Type B pancreatic cell (in vitro differentiated cells): ENCODE measurements at places on chromosomes 2 and 18.

GRCh38 chr2:216017365-216017764, 4.0 kb upstream of the MREG start:
- no peak for DNase-seq

GRCh38 chr18:48629730-48630324, 91.0 kb downstream of the CTIF start:
- no peak for DNase-seq

- DNase-seq: no peak
Measured at GRCh38 chr2:74959106-74959751, 786 bp downstream of the POLE4 start.

- DNase-seq: no peak
Measured at GRCh38 chr2:129915303-129915840, 64.1 kb upstream of the RAB6C start.

DNA sequence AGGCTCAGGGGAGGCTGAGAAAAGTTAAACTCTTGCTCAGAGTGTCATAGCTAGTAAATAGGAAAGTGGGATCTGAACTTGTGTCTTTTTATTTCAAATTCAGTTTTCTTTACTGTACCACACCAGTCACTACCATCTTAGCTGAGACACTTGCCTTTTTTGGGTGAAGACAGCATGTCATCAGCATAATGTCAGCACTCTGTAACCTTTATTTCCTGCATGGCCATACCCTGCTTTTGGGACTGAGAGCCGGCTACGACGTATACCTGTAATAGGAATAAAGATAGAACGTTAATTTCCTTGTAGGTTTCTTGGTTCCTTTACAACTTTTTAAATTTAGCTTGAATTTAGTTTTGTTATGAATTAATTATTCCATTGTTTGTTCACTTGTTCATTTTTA, 202.8 kb downstream of the BABAM2 start:
- DNase-seq: no peak

DNA sequence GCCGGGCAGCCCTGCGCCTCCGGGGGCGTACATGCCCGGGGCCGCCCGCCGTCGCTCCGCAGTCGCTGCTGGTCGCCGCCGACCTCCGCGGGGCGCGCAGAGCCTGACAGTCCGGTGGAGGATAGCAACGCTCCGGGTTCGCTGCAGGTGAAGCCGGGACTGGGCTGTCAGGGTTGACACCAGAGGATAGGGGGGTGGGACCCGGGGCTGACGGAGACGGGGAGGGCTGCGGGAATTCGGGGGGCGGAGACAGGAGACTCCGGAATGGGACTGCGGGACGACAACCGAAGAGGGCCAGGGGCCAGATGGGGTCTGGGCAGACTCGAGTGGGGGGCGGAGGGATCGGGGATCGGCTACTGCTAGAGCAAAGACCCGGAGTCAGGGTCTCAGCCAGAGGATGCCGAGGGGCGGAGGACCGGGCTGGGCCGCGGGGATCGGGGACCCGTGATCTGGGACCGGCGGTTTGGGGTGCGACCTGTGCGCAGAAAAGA, 403 bp downstream of the TMEM127 start:
- peak; percentile 76 for DNase-seq

GRCh38 chr2:105675841-105676240, 68.9 kb upstream of the NCK2 start:
- no peak for DNase-seq

GRCh38 chr2:149561309-149561926, 26.2 kb downstream of the MMADHC start:
- no peak for DNase-seq

- no peak for DNase-seq
Measured at GRCh38 chr18:13879937-13880336, 35.4 kb downstream of the MC2R start.

DNA sequence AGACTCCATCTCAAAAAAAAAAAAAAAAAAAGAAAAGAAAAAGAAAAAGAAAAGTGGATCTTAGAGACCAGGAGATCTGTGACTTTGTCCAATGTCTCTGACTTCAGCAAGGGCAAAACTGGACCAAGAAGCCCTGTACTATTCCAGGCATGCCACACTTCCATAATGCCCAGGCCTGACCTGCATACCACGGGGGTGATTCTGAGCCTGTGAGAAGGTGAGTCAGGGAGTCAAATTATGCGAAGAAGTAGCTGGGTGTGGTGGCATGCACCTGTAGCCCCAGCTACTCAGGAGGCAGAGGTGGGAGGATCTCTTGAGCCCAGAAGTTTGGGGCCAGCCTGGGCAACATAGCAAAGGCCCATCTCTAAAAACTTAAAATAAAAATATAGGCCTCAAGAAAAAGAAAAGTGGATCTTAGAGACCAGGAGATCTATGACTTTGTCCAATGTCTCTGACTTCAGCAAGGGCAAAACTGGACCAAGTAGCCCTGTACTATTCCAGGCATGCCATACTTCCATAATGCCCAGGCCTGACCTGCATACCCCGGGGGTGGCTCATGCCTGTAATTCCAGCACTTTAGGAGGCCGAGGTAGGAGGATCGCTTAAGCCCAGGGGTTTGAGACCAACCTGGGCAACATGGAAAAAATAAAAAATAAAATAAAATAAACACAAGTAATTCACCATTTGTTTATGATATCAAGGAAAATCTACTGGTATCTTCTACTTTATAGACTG, 12.2 kb upstream of the PUM2 start:
- DNase-seq: peak; percentile 22

- DNase-seq: no peak
Measured at GRCh38 chr2:173589604-173590275, 235.1 kb downstream of the CDCA7 start.

GRCh38 chr2:79935771-79936657, 368.5 kb downstream of the LRRTM1 start:
- DNase-seq: no peak

DNA sequence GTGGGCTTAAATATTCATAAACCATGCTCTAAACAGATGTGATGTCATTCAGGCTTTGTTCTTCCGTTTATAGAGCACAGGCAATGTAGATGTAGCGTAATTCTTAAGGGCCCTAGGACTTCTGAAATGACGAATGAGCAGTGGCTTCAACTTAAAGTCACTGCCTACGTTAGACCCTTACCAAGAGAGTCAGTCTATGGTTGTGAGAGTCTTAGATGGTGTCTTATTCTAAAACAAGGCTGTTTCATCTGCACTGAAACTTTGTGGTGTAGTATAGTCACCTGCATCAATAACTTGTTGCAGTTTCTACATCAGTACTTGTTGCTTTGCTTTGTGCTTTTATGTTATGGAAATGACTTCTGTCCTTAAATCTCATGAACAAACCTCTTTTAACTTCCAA, 56.0 kb downstream of the PIK3C3 start:
- no peak for DNase-seq

- no peak for DNase-seq
Measured at GRCh38 chr2:28413899-28414295, 21.2 kb downstream of the FOSL2 start.

- no peak for DNase-seq
Measured at GRCh38 chr2:38037757-38038621, 38.0 kb downstream of the CYP1B1 start.

- DNase-seq: no peak
Measured at GRCh38 chr2:157777427-157777826, 98.7 kb downstream of the ACVR1 start.

DNA sequence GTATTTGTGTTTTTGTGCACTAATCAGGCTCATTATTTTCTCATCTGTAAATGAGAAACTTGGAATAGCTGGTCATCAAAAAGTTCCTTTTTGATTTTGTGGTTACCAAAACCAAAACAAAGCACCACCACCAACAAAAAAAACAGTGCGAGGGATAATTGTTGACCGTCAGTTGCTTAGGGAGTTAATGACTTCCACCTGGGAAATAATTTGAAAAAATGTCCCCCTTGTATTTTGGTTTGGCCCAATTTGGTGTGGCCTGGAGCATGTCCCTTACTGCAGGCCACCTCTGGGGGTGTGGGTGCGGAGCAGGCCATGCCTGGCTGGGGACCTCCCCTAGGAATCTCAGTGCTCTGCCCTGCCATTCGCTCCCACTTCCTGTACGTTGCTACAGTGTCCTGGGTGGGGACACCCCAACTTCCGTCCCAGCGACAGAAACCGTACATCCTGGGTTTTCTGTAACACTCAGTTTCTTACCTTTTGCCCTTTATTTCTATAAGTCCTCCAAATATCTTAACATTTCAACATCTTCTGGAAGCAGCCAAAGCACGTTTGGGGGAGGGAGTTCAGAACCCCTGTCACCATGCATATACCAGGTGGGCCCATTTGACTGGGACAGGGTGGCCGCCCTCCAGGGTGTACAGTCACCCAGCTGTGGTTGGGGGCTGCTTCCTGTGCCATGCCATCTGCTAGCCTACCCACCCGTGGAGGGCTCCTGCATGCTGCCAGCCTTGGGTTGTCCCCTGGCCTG, 31.3 kb downstream of the NCK2 start:
- no peak for DNase-seq

DNA sequence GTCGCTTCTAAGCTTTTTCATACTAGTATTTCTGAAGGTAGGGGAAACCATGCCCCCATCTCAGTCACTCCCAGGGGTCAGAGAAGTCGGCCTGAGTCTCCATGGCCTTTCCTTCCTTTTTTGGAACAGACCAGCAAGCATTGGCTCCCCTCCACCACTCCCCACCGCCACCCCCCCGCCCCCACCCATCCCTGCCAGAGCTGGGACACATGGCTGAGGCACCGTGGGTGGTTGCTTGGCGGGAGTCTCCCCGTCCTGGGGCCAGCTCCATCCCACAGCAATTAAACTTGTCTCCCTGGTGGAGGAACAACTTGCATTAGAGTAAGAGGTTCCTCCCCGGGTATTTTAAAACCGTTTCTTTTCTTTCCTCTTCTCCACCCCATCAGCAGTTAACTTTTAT, 100.8 kb upstream of the TFPI start:
- no peak for DNase-seq

- DNase-seq: no peak
Measured at GRCh38 chr2:118089139-118089800, 999 bp downstream of the INSIG2 start.

DNA sequence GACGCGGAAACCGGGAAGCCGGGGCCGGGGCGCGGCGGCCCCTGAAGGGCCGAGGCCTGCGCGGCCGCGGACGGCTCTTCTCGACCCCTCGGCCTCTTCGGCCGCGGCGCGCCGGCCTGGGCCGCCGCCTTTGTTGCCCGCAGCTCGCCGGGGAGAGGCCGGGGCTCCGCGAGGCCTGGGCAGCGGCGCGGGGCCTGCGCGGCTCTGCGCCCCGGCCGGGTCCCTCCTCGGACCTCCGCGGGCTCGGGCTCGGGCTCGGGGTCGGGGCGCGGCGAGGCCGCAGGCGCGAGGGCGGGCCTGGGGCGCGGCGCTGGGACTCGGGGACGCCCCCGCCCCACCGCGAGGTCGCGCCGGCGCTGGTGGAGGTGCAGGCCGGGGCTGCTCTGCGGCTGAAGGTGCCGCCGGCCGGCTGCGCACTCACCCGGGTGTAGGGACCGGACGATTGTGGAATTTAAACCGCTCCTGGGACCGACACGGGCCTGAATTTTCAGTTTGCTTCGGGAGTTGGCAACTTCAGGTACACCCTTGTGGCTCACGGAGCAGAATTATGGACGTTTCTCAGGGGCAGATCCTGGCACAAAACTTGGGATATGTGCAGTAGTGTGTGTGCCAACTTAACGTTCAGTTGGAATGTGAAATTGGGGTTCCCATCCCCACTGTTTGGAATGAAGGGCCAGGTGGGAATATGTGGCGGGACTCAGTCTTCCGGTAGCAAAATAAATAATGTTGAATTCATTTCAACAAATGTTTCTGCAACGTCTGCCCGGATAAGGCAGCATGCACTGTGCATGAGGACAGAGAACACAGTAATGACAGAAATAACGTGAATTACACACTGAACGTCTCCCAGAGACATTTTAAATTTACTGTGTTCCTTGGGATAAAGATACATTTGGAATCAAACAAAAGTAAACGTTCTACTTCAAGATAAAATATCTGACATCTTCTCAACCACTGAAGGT, 787 bp downstream of the SOCS6 start:
- DNase-seq: peak; percentile 72

- DNase-seq: no peak
Measured at GRCh38 chr2:74655579-74655978, 1.5 kb downstream of the SEMA4F start.

DNA sequence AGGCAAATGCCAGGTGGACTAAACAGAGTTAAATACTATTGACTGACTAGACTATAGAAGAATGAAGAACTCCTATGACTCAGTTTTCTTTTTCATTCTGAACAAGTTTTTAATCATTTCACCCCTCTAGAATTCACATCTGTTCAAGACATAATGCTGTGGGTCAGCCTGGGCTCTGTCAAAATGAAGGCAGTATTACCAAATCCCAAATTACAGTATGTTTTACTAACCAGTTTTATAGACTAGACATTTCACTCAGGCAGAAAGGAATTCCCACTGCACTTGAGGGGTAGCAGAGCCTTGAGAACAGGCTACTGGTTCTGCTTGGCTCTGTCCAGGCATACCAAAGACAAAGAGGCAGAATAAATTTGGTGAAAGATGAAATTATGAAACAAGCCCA, 511.7 kb downstream of the EPHA4 start:
- DNase-seq: no peak

GRCh38 chr2:110674620-110675555, 3.0 kb downstream of the BUB1 start:
- no peak for DNase-seq

DNA sequence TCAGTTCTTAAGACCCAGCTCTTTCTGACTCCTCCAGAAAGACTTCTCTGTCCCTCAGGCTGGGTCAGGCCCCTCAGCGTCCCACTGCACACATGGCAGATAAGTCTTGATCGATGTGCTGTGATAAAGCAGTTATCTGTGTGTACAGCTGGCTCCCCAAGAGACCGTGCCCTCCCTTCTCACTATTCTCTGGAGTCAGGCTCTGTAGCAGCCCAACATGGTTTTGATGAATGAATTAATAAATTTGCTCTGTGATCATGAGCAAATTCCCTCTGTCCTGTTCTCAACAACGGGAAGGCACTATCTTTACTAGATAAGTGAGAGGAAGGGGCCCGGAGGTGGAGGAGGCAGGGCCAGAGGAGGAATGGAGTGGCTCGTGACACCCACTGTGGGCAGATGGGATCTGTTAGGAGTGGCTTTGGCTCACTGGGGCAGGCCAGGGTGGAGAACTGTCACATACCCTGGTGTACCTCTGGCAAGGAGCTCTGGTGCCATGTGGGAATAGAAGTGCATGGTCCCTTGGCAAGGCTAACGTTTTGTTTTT, 48.3 kb downstream of the ZFP36L2 start:
- DNase-seq: no peak

- no peak for DNase-seq
Measured at GRCh38 chr2:108988796-108989713, at the start of gene EDAR. Gene EDAR, minus strand, starts transcription at chr2:108989220. Its CDS starts 58,206 bp downstream, at chr2:108931014.
